ENCODE measurements at places on chromosomes 5 and 9. TPM values are rescaled to one million over a fixed set of nuclear protein-coding genes. Genes with fewer than 3 reads are reported as not detected.

The PLEKHG4B gene
- 9.4 TPM for polyA plus RNA-seq

The PCDHA11 gene
- 0.16 TPM for polyA plus RNA-seq

The PCDHB16 gene
- 3.6 TPM for polyA plus RNA-seq

The ITGA2 gene
- polyA plus RNA-seq, result 32.8 TPM

The APBA1 gene
- polyA plus RNA-seq, result 17.6 TPM

The BAAT gene
- 0.21 TPM for polyA plus RNA-seq

GRCh38 chr5:915946-916345 lies 23.3 kb downstream of the TRIP13 start:
- no peak for DNase-seq

DNA sequence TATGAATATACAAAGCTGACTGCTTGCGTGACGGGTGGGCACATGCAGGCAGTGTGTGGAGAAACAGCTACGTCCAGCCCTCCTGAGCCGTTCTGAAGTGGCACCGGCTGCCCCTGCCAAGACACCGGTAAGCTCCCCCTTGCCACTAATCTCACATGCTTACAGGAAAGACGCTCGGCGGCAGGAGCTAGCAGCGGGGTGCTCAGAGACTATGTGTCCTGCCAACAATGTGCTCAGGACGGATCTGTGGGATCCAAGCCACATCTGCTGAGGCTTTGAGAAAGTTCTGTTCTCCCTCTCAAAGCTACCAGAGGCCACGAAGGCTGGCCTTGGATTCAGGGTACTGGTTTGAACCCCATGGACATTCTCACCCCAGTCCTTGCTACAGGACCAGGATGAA lies 157.2 kb upstream of the PHYKPL start:
- no peak for DNase-seq

DNA sequence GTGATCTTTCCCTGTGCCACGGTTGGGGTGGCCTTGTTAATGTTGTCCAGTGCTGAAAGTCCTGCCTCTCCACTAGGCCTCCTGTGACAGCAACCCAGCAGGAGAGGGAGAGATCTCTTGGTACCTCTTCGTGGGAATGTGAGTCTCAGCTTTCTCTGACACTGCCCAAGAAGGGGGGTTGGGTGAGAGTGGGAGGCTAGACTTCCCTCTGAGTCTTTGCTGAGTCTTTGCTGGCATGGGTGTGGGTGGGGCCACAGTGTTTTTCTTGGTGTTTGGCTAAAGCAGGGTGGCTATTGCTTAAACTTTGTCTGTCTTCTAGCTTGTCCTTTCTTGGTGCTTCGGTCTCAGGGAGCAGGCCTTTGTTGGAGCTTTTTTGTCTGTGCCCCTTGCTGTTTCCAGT lies 145.6 kb downstream of the GNA14 start:
- no peak for DNase-seq

DNA sequence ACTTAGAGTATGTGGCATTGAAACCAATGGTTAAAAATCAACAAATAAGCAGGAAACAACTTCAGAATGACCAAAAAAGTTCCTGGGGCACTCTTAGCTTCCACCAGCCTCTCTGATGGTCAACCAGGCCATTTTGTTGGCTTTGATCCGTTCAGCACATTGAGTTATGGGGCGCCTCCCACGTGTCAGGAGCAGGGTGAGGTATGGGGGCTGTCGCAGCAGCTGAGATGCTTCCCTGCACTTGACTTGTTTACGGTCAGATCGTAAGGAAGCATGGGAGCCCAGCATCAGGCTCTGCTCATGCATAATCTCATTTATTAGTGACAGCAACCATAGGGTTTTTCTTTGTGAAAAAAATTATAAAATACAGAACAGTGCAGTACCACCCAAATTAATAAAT lies 16.7 kb downstream of the SYK start:
- no peak for DNase-seq

- no peak for DNase-seq
Observed at GRCh38 chr5:6488021-6488420, 39.4 kb downstream of the UBE2QL1 start.

DNA sequence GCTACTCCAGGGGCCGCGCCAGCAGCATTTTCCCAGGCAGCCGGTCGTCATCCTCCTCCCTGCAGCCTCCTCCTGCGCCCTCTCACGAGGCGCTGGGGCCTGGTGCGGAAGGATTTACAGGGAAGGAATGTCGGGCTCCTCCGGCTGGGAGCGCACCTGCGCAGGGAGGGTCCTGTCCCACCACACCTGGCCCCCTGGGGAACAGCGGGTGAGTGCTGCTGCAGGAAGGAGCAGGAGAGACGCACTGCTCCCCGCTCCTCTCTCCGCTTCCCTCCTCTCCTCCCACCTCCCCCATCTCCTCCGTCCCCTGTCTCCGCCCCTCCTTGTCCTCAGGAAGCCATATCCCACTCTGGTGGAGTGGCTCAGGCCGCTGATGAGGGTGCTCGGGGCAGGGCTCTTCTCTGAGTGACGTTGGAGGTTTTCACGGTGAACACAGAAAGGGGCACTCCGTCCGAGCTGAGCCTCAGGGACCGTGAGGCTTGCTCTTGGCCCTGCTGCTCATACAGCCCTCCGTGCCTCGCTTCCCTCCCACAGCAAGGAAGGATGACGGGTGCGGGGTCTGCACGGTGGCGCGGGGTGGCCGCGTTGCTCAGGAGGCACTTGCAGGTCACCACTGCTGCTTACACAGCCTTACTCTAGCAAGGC lies 31.3 kb downstream of the IRX4 start:
- DNase-seq, result no peak

DNA sequence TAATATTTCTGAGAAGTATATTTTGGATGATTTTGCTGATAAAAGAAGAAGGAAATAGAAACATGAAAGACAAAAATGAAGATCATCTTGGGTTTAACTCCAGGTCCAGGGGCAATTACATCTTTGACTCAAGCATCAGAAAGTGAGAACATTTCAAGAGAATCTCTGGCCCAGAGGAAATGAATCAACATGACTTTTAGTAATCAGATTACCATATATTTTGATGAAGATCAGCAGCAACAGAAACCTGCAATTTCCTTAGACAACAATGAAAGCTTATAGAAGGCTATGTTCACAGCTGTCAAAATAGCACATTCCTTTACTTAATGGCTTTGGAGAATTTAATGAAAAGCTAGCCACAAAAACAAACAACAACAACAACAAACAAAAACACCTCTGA lies 638.1 kb downstream of the EFNA5 start:
- no peak for DNase-seq

DNA sequence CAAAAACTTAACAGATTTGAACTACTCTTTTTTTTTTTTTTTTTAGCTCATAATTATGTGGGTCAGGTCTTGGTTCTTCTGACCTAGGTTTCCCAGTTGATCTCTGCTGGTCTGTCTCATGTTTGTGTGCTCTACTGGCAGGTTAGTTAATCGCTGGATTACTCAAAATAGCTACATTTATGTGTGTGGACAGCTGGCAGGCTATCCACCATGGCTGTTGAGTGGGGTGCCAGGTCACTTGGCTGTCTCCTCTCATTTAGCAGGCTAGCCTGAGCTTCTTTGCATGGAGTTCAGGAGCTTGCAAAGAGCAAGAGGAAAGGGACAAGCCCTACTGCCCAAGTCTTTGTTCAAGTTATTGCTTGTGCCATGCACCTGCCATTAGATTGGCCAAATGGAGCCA lies 9.3 kb downstream of the ADCY2 start:
- DNase-seq, result no peak

GRCh38 chr5:40052808-40053207 lies 626.9 kb upstream of the PTGER4 start:
- no peak for DNase-seq

GRCh38 chr5:99005506-99005905 lies 76.7 kb upstream of the CHD1 start:
- no peak for DNase-seq

GRCh38 chr9:83327750-83328622 lies 210.2 kb downstream of the FRMD3 start:
- no peak for DNase-seq

All from right renal cortex interstitium (tissue), 3 donors.